ENCODE measurements at places on chromosomes 2 and 18.

DNA sequence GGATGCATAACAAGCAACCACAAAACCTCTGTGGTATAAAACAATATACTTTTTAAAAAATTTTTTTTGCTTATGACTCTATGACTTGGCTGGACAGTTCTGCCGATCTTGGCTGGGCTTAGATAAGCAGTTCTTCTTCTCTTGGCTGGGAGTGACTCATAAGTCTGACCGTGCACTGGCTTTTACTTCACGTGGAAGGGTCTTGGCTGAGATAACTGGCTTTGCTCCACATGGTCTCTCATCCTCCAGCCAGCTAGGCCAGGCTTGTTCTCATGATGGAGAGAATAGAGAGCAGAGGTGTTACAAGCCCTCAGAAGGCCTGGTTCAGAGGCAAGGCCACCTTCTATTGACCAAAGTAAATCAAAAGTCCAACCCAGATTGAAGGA is 178.9 kb upstream of the SERPINE2 start:
- no peak overlapping the region for H3K27ac ChIP-seq
- H3K36me3 ChIP-seq = no peaks in the 10 kb centered on the region
- H3K27me3 ChIP-seq = peaks cover 12% of the 10 kb centered on the region

- no peak overlapping the region for H3K4me3 ChIP-seq
- no peak overlapping the region for H3K27ac ChIP-seq
- peaks cover 6% of the 10 kb centered on the region for H3K4me1 ChIP-seq
- H3K27me3 ChIP-seq = peaks cover 28% of the 10 kb centered on the region
Measured at GRCh38 chr18:76589316-76589715, 94.3 kb upstream of the ZNF516 start.

DNA sequence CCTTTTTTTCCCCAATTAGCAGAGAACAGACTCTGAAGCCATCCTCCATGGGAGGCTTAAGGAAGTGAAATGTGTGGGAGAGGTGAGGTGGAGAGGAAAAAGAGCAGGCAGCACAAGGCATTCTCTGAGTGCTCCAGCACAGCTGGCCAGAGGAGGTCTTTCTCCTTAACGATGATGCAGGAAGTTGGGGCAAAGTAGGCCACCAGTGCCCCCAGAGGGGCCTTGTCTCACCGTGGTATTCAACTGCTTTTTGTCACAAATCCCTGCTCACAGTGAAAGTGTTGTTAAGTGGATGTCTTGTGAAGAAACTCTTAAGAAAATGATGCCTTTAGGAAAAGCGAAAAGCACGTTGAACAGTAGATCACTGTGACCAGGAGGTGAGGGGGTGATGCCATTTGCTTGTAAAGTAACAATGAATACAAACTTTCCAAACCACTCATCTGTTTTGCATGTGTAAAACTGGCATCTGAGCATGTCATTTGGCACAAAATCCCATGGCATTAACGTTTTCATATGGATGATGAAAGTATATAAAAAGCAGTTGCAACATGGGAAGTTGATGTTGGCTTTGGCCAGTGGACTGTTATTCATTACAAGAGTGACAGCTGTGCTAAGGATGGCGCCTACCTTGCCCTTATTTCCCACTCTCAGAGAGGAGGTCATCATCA is 49.2 kb upstream of the CDC42EP3 start:
- peaks cover 2% of the 10 kb centered on the region for H3K4me1 ChIP-seq
- H3K4me3 ChIP-seq = no peak overlapping the region
- H3K27ac ChIP-seq = no peak overlapping the region
- no peak for DNase-seq
- no peaks in the 10 kb centered on the region for H3K27me3 ChIP-seq

- peaks cover 29% of the 10 kb centered on the region for H3K27me3 ChIP-seq
- no peak overlapping the region for H3K27ac ChIP-seq
- H3K4me1 ChIP-seq = no peaks in the 10 kb centered on the region
- no peaks in the 10 kb centered on the region for H3K36me3 ChIP-seq
- no peak overlapping the region for H3K4me3 ChIP-seq
Measured at GRCh38 chr2:12842917-12843316, 126.2 kb downstream of the TRIB2 start.

DNA sequence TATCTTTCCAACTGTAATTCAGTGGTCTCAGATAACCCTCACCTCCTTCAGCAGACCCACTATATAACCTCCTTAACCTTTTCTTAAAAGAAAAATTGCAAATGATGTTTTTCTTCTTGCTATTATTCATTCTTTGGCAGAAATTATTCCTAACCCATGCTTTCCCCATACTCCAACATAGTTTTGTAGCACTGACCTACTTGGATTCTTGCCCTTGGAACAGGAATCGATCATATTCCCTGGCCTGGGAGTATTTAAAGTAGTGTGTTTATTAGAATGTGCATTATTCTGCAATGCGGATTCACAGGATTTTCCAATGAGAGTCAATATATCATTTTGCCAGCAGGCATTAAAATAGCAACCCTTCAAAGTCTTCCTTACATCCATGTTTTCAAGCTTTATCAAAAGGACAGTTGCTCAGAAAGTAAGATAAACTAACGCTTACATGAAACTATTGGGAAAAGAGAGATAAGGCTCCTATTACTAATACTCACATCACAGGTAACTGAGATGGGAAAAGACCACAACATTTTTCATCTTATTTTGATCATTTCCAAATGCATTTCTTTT is 37.4 kb downstream of the CHN1 start:
- no peak for DNase-seq
- H3K27me3 ChIP-seq = peaks cover 8% of the 10 kb centered on the region
- no peak overlapping the region for H3K4me3 ChIP-seq
- H3K4me1 ChIP-seq = peaks cover 11% of the 10 kb centered on the region

Measured in activated CD8-positive, alpha-beta T cell treated with anti-CD3 and anti-CD28 coated beads, Interleukin-2, amount 10 ng/mL, durations not matched to agents 7 days and 5 days (primary cell).